ENCODE measurements at places on chromosomes 7 and 10.

- DNase-seq = no peak
These were observed 371.5 kb upstream of the MTPN start for GRCh38 chr7:136348542-136349192.

GRCh38 chr10:86113983-86114382 is 252.6 kb downstream of the GRID1 start:
- DNase-seq = no peak

- DNase-seq = no peak
These were observed 1088.9 kb downstream of the KCNMA1 start for GRCh38 chr10:76548716-76549115.

DNA sequence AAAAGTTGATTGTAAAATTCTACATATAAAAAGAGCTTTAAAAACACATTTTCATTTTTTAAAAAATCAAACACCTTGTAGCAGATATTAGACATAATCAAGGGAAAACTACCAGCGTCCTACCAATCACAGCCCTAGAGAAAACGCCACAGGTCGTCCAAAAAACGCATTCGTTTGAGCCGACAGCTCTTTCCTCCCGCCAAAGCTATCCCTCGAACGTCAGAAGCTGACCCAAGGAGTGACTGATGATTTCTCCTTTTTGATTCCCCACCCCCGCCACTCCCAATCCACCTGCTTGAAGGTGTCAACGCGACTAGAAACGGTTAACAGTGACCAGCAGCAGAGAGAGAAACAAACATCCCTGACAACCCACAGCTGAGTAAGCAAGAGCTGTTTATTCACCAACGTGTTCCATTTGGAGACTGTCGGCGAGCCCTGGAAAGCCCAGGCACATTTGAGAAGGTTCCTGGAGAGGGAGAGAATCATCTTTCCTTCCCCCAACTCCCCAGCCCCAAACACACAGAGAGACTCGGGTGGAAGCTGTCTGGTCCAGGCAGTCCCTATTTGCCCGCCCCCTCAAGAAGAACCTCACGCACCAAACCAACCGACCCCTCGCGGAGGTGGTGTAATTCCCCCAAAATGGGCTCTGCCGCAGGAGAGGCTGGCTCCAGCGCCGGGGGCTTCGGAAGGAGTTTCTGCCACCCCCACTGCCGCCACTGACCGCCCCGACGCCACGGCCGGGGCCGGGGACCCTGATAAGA is 622 bp downstream of the CPEB3 start:
- peak; percentile 50 for DNase-seq

GRCh38 chr7:128435327-128435686 is 20.4 kb upstream of the HILPDA start:
- DNase-seq = no peak

GRCh38 chr7:2120251-2120660 is 112.5 kb downstream of the MAD1L1 start:
- DNase-seq = peak; percentile 32

DNA sequence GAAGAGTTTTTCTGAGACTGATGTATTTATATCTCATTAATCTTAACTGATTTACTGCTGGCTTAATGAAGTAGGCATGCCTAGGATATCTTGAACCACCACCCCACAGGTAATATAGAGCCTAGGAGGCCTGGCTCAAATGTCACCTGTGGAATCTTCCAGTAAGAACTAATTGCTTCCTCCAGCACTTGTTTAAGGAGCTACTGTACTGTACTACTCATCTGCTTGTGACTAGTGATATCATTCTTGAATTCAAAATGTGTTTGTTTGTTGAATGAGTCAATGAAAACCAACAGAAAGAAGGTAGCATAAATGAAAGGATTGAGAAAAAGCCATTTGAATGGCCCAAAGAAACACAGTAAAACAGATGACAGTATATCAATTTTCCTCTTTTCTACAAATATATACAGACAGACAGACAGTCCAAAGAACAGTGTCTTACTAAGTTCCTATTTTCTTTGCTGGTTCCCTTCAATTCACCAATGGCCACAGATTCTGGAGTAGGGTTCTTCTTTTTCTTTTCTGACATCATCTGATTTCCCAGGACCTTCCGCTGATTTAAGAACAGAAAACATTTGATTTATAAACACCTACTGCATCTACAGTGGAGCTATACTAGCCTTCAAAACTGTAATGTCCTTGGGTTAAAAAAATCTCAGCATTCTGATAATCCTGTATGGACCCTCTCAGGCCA is 43.7 kb upstream of the SLIT1 start:
- no peak for DNase-seq
